Ammon's horn (tissue), 1 donor: ENCODE measurements at places on chromosomes 16 and 17.
A peak's percentile ranks its signal among the peaks of the same experiment; 100 is the strongest.

DNA sequence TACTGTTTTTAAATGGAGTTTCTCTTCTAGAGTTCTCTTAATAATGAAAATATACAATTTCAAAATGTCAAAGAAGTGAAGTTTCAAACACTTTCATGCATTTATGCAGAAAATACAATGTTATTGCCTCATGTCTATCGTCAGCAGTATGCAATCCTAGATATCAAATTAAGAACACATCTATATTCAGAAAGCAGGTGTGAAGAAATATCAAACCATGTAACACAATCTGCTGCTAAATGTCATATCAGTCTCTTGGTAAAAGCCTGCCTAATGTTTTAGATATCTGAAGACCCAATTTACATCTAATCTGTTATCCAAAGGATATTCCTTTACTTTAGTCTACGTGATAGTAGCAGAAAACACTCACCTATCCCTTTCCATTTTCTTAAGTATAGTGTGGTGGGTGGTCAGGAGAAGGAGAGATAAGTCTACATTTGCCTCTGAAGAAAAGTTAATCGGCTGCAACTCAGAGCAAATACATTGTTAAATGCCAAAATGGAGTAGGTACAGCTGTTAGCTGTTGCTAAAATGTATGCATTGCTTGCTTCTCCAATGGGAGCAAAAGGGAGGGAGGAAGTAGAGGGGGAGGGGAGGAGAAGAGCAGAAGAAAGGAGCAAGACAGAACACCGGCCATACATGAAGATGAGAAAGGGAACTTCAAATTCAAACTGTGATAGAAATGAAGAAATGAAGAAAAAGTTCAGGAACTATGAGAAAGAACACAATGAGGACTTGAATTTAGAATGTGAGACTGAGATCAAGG, 64.9 kb downstream of the ITFG1 start:
- no peak for DNase-seq

GRCh38 chr17:5509482-5509881, 23.1 kb downstream of the MIS12 start:
- DNase-seq: no peak

GRCh38 chr16:22734368-22734767, 79.6 kb upstream of the HS3ST2 start:
- DNase-seq: no peak

GRCh38 chr17:19590912-19591551, 57.4 kb downstream of the SLC47A1 start:
- no peak for DNase-seq

GRCh38 chr17:3960764-3961163, 3.5 kb downstream of the ATP2A3 start:
- no peak for DNase-seq

GRCh38 chr17:81376946-81377714, 18.1 kb upstream of the BAHCC1 start:
- DNase-seq: no peak

- DNase-seq: no peak
These were observed 7.0 kb downstream of the ZNF598 start for GRCh38 chr16:2002406-2003230.

GRCh38 chr17:9361188-9361955, 214.2 kb downstream of the STX8 start:
- no peak for DNase-seq

DNA sequence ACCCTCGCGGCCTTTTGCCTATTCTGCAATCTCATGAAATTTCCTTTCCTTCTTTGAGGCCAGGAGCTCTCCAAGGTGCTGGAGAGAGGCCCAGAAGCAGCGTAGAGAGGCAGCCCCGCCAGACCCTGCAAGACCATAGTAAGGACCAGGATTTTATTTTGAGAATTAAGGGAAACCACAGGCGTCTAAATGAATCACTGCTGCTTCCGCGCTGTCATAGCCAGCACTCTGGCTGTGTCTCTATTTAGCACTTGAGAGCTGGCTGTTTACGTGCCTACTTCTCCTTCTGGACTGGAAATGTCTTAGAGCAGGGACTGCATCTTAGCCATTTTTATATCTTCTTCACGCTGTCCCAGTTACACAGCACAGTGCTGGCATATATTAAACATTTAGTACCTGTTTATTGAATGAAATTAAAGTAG, 37.6 kb upstream of the PIRT start:
- DNase-seq: peak; percentile 35
